ENCODE measurements at places on chromosomes 1 and 21. TPM values are rescaled to one million over a fixed set of nuclear protein-coding genes. Genes with fewer than 3 reads are reported as not detected.

DNA sequence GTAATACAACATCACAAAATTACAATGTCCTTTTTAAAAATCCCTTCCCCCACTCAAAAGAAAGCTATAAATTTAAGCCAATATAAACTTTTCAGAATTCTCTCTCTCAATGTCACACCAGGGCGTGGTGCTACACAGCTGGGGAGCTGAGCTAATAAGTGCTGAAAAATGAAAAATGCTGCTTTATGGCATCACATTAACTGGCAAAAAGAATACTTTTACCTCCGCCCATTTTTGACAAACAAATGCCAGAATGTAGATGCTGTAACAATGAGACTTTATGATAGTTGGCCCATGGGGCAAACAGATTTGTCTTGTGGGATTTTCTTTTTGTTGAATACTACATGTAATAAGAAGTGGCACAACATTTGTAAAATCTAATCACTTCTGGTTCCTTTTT is 12.7 kb upstream of the LYPLAL1 start:
- H3K4me1 ChIP-seq: peaks cover 6% of the 10 kb centered on the region
- no peak overlapping the region for H3K4me3 ChIP-seq
- DNase-seq: no peak
- H3K27me3 ChIP-seq: no peaks in the 10 kb centered on the region
- H3K27ac ChIP-seq: no peak overlapping the region
- no peaks in the 10 kb centered on the region for H3K36me3 ChIP-seq

Gene EXOC8
- total RNA-seq: 24.0 TPM

Gene STYXL2
- not detected for total RNA-seq

Gene SRGAP2C
- total RNA-seq: 37.1 TPM

Gene SHISA4
- 20.9 TPM for total RNA-seq

Gene SLC1A7
- total RNA-seq: not detected

Gene KRTAP21-2
- total RNA-seq: not detected

- no peak for DNase-seq
- no peak overlapping the region for H3K4me3 ChIP-seq
- no peaks in the 10 kb centered on the region for H3K4me1 ChIP-seq
- H3K36me3 ChIP-seq: no peaks in the 10 kb centered on the region
Measured at GRCh38 chr21:42460391-42461184, 35.4 kb downstream of the RSPH1 start.

GRCh38 chr1:14551386-14551785 is 47.1 kb upstream of the KAZN start:
- H3K4me3 ChIP-seq: no peak overlapping the region
- H3K4me1 ChIP-seq: no peaks in the 10 kb centered on the region
- H3K27me3 ChIP-seq: no peaks in the 10 kb centered on the region
- no peak for DNase-seq
- H3K27ac ChIP-seq: no peak overlapping the region
- no peaks in the 10 kb centered on the region for H3K36me3 ChIP-seq

Gene ADGRB2
- total RNA-seq: 1.7 TPM

Measured in MCF 10A (cell line).